ENCODE measurements at places on chromosomes 5 and 9. TPM values are rescaled to one million over a fixed set of nuclear protein-coding genes. Genes with fewer than 3 reads are reported as not detected.

Gene IFNA13
- total RNA-seq: not detected

Gene ADAMTS2
- total RNA-seq: 0.26 TPM

Gene FBXO10
- total RNA-seq: 15.0 TPM

Gene GPR151
- not detected for total RNA-seq

Gene BTNL3
- total RNA-seq: under 0.01 TPM

Gene UBTD2
- total RNA-seq: 24.3 TPM

Gene SETD9
- total RNA-seq: 21.7 TPM

Gene OTP
- not detected for total RNA-seq

Gene PIP5K1B
- 0.11 TPM for total RNA-seq

Gene USP20
- total RNA-seq: 5.5 TPM

Gene APBA1
- 8.2 TPM for total RNA-seq

Gene UNC5A
- total RNA-seq: 0.26 TPM

Gene GNA14
- total RNA-seq: 20.5 TPM

Gene ZDHHC11
- 0.26 TPM for total RNA-seq

Gene FCN1
- total RNA-seq: not detected

Gene PPP3R2
- not detected for total RNA-seq

Gene LCN6
- not detected for total RNA-seq

Gene MELK
- 5.7 TPM for total RNA-seq

Gene SLF1
- total RNA-seq: 10.8 TPM

Gene IL4
- total RNA-seq: not detected

Gene OBP2B
- not detected for total RNA-seq

Gene TGFBR1
- total RNA-seq: 20.8 TPM

Gene FOXD1
- total RNA-seq: 0.09 TPM

Gene DPYSL3
- 18.3 TPM for total RNA-seq

Gene BSPRY
- total RNA-seq: not detected
